Glutamatergic neuron (in vitro differentiated cells): ENCODE measurements at places on chromosomes 3 and 15. TPM values are rescaled to one million over a fixed set of nuclear protein-coding genes. Genes with fewer than 3 reads are reported as not detected.

DNA sequence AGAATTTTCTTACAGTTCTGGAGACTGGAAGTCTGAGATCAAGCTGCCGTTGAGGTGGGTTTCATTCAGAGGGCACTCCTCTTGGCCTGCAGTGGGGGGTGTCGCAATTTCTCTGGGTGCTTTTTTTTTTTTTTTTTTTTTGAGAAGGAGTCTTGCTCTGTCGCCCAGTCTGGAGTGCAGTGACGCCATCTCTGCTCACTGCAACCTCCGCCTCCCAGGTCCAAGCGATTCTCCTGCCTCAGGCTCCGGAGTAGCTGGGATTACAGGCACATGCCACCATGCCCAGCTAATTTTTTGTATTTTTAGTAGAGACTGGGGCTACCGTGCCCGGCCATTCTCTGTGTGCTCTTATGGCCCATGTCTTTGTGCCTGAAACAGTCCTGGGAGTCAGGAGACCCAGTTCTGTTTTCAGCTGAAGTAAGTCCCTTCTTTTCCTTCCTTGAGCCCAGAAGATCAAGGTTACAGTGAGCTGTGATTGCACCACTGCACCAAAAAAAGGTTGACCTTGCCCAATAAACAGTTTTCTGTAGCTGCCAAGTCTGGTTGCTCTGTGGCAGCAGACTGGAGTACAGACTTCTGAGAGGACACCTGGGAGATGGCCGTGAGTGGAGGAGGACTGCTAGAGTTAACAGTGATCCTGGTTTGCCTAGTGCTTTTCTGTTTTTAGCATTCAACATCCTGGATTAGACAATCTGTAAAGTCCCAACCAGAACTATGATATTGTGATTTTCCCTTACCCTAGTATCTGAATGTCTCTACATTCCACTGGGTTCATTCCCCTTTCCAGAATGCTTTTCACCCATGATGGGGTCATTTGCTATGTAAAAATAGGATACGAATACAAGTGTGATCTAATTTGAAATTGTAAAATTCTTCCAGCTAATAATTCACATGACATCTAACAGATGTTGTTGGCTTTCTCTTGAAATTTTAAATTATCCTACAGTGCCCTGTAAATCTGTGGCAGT is 76.6 kb upstream of the RNF7 start:
- DNase-seq = no peak

DNA sequence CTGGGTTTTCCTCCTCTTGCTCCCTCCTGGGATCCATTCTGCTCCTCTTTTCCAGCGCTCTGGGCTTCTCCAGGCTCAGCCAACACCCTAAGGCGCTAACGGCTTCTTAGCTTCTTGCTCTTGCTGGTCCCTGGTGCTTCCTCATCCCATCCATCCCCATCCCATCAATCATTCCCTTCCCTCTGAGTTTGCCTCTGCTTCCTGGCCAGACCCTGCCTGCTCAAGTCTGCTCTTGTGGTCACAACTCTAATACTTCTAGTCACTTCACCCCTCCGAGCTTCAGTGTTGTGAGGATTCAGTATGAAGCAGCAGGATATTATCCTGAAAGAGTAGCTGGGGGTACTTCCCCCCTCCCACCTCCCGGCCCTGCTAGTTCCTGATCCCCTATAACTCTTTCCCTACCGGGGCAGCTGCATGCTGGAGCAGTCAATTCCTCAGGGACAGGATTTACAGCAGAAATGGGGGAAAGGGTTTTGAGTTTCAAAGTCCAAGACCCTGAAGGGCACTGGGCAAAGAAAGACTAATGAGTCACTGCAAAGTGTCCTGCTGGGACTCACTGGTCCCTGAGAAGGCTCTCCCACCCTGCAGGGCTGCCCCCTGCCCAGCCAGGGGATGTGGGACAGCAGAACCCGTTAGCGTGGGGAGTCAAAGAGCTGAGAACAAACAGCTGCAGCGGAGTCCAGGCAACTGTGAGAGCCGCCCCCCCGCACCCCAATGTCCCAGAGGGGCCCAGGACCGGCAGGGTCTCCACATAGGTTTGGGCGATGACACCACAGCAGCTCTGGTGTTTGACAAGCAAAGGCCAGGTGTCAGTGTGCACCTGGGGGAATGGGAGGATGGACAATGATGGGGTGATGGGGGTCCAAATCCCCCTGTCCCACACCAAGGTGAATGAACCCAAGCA is 2.3 kb upstream of the SYNM start:
- no peak for DNase-seq

DNA sequence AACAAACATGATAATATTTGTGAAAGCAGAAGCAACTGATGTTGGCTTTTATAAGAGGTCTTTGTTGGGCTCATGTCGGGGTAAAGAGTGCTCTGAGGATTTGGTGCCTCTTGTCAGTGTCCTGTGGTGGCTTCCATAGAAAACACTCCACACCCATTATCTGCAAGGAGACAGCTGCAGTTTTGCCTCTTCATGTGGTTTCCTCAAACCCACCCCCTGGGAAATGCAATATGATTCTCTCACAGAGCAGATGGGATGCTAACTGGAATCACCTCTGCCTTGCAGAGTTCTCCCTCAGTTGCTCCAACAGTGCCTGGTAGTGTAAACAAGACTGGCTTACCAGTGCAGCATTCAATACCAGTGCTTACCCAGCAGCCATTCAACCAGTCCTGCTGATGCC is 771.4 kb upstream of the CFAP20DC start:
- no peak for DNase-seq

DNA sequence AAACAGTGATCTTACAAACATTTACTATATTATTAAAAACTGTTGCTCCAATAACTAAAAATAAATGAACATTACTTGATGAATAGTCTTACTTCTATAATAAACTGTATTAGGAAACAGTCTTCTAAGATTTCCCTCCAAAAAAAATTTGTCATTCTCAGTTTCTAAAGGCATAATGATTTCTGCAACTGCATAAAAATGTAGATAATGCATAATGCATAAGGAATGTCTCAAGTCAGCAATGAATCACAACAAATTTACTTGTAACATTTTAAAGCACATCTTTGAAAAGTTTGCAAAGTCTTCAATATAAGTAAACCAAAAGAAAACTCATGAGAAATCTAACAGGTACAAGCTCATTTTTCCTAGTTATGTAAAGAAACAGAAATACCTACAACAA is 113.5 kb downstream of the VPS13C start:
- DNase-seq = no peak

DNA sequence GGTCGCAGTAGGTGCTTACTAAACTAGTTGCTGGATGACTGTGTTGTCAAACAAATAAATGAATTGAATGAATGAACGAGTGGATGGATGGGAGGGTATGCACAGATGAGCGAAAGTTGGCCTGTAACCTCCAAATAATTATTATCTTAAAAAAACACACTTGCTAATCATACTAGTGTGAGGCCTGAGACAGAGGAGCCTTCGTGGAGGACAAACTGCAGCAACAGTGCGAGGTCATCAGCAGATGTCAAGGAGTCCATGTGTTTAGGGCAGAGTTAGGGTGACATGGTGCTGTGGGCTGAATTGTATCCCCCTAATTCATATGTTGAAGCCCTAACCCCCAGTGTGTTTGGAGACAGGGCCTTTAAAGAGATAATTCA is 24.4 kb downstream of the CORO2B start:
- DNase-seq = no peak

- no peak for DNase-seq
These were observed 52.5 kb upstream of the CORO2B start for GRCh38 chr15:68526269-68526668.

DNA sequence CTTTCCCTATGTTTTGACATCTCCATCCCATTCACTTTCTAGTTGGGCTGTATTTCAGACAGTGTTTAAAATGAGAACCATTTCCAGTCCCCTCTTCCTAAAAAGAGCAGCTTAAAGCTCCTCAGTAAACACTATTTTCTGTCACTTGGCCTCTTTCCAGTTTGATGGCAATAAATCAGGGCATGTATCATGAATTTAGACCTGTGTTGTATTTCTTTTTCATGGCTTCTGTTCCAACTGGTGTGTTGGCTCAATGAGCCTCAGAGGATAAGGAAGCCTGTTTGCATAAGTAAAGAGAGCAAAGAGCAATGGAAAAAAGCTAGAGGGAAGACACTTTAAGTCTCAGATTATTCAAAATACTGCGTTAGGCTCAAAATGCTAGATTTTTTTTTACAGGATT is 7.2 kb downstream of the CCDC80 start:
- DNase-seq = no peak

DNA sequence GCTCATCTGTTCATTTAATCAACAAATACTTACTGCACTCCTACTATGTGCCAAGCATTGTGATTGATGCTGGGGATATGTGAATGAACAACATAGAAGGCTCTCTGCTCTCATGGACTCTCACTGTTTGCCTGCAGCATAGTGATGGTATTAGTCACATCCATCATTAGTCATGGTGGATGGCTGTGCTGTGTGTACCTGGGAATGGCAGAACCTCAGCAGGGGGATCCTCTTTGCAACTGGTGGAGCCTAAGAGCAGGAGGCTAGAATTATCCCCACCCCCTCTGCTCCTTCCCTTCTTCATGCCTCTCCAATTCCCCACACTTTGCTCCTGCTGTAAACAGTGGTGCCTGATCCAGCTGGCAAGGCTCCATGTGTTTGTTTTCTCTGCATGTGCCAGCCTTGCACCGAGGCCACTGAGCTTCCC is 20.5 kb downstream of the BOC start:
- DNase-seq = no peak

DNA sequence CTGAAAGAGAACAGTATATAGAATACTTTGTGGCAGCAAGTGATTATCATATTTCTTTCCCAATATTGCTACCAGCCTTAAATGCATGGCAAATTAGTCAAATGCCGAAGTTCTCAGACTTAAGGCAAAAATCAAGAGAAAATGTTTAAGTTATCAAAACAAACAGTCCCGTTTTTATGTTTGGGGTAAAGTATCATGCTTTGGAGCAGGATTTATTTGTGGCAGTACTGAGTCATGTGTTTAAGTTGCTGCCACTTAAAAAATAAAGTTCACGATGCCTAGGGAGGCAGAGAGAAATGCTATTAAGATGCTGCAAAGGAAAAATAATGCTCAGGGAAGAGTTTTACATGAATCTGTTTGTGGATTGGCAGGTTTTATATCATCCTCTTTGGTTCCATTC is 417.4 kb upstream of the MDFIC2 start:
- DNase-seq = no peak

GRCh38 chr3:4656059-4656458 is 162.9 kb downstream of the ITPR1 start:
- peak; percentile 79 for DNase-seq

- no peak for DNase-seq
These were observed 37.8 kb downstream of the SLC24A1 start for GRCh38 chr15:65659502-65660052.

DNA sequence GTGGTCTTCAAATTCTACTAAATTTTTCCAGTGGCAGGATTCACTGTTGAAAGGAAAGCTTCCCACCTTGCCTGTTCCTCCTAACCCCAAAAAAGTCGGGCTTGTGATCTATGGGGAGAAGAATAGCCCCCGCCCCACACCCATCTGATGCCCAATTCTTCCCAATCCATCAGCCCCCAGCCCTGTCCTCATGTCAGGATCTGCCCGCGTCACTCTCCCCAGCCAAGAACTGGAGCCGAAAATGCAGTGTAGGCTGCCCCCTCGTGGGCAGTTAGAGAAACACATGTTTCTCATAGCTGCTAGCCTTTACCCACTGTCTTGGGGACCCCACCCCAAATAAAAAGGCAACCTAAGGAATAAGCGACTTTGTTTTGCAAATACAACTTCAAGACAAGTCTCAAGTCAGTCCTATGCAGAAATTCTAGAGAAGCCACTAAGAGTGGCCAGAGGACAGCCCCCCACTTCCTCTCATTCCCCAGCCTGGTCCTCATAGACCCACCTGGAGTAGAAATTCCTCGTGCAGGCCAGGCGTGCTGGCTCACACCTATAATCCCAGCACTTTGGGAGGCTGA is 13.0 kb upstream of the CSK start:
- peak; percentile 80 for DNase-seq

DNA sequence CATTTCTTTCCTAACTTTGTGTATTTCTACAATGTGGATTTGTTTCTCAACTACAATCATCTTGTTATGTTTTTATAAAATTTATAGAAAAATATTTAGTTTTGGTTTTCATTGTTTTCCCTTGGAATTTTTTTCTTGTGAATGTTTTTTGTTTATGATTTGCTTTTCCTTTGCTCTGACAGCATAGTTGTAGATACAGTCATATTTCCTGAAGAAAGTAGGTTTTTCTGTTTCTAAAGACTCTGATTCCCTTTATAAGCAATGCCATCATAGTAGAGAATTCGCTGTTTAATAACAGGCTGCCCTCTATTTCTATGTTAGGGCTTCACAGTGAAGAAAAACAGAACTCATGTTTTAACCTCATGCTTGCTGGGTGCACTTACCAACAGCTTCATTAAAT is 482.3 kb downstream of the ZBBX start:
- no peak for DNase-seq

DNA sequence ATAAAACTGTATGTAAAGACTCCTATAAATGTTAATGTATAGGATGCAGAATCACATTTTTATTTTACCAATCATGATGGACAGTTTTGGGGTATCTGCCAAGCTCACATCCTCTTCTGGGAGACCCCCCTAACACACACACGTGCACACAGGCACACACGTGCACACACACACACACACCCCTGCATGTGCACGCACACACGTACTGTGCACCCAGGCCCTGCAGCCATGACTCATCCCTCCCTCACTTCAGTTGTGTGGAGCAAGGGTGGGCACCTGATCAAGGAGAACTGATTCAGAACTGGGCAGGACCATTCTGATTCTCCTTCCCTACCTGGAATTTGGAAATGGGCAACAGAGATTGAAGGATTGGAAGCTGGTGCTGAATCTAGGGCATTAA is 16.0 kb upstream of the MINDY4B start:
- no peak for DNase-seq

DNA sequence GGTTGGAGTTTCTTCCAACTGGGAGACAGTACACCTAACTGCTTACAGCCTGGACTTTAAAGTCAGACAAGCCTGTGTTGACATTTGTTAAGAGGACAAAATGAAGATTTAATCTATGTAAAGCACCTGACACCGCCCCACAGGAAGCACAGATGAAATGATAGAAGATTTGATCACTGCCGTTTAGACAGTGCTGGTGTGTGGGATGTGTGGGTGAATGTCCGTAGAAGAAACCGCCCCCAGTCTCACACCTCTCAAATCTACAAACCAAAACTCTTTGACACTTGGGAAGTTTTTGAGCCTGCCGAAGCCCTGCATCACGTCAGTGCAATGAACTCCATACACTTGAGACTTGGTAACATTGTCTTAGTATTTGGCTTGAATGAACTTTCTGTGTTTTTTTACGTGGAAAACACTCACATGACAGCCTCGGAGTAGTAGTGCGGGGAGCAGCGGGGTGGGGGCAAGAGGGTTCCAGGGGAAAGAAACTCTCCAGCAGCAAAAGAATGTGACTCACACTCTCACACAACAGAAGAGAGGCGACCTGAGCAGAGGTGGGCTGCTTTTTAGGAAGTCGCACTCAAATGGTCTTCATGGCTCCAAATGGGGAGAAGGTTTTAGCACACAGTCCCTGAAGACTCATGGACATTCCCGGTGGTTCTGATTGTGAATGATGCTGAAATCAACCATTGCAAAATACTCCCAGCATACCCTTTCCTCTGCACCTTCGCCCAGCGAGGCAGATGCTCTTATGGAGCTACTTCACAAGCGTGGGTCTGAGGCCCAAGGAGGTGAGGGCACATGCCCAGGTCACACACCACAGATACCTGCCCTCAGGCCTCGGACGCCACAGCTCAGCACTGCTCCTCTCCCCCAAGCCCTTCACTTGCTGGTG is 79.2 kb downstream of the SRGAP3 start:
- no peak for DNase-seq

CA12 gene
- total RNA-seq = not detected

SCAANT1 gene
- not detected for total RNA-seq

ZBTB38 gene
- total RNA-seq = 9.3 TPM

GOLGB1 gene
- total RNA-seq = 40.9 TPM

ATP13A5 gene
- not detected for total RNA-seq

C3orf85 gene
- not detected for total RNA-seq

TMEM158 gene
- 7.8 TPM for total RNA-seq

RLBP1 gene
- total RNA-seq = not detected
